ENCODE measurements at places on chromosomes 11 and 22.

DNA sequence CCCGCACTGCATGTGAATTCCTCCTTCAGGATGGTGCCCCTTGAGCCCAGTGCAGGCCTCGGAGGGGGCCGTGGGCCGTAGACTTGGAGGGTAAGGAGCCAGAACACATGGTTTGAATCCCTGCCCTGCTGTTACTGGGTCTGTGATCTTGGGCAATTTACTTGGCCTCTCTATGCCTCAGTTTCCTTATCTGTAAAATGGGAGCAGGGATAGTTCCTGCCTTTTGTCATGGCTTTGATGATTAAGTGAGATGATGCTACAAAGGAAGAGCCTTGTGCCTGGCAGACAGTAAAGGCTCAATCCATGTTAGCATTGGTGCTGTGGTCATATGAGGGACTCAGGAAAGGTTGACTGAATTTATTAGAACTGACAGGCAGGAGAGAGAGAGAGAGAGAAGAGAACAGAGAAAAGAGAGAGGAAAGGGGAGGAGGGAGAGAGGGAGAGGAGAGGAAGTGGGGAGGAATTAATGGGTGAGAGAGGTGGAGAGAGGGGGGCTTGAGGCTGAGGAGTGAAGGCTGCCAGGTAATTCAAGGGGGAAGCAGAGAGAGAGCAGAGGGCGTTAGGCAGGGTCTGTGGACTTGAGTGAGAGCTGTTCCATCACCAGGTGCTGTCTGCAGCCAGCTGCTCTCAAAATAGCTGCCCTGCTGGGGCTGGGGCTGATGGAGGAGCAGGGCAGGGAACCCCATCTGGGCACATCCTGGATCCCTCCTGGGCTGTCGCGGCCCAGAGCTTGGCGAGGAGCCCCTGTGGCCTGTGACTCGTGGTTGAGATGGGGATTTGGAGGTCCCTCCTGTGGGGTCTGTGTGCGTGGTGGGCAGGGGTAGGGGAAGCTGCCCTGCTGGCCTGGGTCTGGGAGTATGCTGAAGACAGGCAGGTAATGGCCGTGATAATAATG is 44.1 kb downstream of the MCM5 start:
- DNase-seq: no peak

- DNase-seq: no peak
These were observed 59.7 kb downstream of the SPON1 start for GRCh38 chr11:14022251-14022650.

- no peak for DNase-seq
These were observed 30.2 kb downstream of the OSBPL5 start for GRCh38 chr11:3134651-3135480.

GRCh38 chr11:16960250-16960649 is 54.0 kb downstream of the PLEKHA7 start:
- DNase-seq: no peak

DNA sequence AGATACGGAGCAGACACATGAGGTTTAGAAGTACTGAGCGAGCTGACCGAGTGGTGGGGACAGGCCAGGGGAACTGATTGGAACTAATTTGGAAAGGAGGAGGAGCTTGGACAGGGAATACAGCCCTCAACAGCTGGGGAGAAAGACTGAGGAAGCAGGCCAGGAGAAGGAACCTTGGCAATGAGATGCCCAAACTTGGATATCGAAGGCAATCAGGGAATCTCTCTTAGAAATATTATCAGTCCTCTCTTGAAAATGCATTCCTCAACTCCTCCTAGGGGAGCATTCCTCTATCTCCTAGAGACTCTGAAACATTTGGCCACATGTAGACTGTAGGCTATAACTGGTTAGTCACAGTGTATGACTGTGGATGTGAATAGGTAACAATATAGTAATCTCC is 284.6 kb downstream of the GUCY1A2 start:
- DNase-seq: no peak

DNA sequence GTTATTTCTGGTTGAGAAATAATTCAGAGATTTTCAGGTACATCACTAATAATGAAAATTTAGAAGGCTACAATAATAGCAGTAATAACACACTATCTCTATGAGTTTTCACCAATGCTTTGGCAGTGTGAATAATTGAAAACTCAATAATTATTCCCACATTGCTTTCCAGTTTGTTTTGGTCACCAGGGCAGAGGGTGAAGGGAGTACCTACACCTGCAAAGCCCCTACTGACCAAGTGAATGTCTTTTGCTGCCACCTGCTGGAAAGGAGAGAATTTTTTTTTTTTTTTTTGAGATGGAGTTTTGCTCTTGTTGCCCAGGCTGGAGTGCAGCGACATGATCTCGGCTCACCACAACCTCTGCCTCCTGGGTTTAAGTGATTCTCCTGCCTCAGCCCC is 3.2 kb downstream of the NELL1 start:
- DNase-seq: no peak

DNA sequence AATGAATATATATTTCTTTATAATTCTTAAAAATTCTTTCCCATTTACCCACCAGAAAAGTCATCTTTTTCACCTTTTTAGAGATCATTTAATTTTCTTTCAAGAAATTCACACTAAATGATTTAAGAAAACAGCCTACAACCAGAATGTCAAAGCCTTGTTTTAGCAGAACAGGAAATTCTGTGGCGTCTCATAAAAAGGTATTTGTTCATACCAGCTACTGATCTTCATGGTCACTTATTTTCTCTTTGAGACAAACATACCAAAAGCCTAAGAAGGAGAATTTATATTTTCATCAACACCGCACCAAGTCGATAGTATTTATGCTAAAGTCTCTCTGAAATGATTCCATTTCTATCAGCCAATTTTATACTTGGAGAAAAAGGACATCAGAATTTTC is 105.3 kb downstream of the ETS1 start:
- no peak for DNase-seq

- DNase-seq: no peak
These were observed 1105.0 kb downstream of the BRD1 start for GRCh38 chr22:48722661-48723060.
